ENCODE measurements at places on chromosomes 16 and 17.

DNA sequence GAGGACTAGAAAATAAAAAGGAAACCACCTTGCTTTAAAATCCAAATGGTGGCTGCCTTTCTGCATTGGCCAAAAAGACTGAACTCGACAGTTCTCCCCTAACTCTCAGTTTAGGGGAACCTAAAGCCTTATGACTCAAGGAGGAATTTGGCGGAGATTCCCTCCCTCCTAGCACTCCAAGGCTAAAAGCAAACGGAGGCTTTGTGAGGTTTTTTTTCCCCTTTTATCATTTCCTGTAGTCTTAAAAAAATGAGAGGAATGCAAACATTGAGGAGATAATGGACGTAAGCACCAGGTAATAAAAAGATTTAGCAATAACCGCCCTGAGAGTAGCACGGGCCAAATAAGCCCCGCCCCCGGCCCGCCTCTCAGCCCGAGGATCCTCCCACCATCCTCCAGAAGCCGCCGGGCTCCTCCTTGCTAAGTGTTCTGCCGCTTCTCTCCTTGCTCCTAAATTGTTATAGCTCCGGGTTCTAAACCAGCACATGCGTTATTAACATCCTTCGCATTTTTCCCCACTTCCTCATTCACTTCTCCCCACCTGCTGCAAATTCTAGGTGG, 5.8 kb upstream of the KIFC3 start:
- peak; percentile 65 for DNase-seq

DNA sequence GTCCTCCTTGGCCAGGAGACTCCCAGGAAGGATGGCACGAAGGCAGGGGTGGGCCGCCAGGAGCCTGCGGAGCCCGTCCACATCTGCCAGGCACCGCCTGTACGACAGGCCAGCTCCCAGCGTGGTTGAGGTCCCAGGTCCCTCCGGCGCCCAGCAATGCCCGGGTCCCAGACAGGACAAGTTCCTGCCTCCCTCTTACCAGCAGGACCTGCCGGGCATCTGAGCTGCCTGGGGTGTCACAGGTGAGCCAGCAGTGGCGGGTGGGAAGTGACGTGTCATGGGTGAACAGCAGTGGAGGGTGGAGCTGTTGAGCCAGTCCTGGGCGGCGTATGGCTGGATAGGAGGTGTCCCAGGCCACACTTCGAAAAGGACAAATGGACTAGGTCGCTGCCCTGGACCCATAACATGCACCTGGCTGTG, 15.7 kb upstream of the BAHCC1 start:
- no peak for DNase-seq

GRCh38 chr16:52384378-52384777, 162.6 kb downstream of the TOX3 start:
- DNase-seq: no peak

DNA sequence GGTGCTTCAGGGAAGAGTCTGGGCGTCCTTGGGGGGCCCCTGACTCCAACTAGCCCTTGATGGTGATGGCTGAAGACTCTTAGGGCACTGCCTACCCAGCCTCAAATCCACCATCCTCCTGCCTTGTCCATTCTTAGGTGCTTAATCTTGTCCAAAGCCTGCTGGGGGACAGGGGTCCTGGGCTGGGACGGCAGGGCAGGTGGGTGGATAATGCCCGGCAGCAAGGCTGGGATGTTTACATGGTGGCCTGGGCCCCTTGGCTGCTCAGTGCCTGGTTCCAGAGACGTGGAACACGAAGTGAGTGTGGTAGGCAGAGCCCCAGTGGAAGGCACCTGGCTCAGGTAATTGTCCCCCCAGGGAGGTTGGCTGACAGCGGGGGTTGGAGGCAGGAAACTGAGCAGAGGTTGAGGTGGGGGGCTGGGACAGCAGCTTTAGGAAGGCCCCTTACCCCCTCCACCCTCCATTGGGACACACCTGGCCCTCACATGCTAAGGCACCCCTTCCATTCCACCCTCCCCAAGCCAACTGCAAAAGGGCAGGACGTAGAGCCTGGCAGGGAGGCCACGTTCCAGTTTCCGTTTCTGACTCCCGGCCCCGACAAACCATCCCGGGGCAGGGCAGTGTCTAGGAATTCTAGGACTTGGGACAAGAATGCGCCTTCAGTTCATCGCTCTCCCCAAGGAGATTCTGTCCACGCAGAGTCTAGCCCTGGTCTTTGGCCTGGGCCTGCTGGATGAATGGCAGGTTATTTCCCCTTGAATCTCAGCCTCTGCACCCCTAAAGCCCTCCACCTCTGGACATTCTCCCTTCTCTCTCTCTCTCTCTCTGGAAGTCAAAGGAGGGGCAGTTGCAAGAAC, 1.9 kb downstream of the FOXJ1 start:
- DNase-seq: no peak

DNA sequence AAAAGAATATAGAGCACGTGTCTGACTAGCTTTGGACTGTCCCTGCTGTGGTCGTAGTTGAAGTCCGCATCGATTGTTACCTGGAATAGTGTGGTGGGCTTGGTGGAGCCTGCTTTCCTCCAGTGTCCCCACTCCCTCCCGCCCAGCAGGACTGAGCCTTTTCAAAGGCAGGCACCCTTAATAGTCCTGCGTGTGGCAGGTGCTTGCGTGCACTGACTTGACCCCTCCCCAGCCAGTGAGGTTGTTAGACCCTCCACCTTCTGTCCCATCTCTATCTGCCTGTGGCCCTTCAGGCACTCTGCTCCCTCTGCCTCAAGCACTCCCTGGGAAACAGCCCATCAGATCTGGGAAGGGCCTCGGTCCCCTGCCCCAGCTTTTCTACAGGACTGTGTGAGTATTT, 36.6 kb downstream of the TMEM11 start:
- DNase-seq: no peak

DNA sequence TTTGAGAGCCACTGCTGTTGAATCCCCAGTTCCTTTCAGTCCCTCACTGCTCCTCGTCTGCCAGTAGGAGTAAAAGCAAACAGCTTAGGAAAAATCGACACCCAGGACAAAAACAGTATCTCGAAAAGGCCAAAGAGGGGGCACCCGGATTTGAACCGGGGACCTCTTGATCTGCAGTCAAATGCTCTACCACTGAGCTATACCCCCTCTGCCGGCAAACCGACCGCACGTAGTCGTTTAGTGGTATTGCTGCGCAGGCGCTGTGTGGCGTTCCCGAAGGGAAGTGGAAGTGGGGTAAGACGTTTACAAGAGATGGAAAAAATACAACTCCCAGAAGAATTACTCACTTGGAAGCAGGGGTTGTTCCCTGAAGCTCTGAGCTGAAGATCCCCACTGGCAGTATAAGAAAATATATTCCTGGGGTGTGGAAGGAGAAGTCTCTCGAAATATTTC, 2.2 kb upstream of the PLXDC1 start:
- peak; percentile 99 for DNase-seq

DNA sequence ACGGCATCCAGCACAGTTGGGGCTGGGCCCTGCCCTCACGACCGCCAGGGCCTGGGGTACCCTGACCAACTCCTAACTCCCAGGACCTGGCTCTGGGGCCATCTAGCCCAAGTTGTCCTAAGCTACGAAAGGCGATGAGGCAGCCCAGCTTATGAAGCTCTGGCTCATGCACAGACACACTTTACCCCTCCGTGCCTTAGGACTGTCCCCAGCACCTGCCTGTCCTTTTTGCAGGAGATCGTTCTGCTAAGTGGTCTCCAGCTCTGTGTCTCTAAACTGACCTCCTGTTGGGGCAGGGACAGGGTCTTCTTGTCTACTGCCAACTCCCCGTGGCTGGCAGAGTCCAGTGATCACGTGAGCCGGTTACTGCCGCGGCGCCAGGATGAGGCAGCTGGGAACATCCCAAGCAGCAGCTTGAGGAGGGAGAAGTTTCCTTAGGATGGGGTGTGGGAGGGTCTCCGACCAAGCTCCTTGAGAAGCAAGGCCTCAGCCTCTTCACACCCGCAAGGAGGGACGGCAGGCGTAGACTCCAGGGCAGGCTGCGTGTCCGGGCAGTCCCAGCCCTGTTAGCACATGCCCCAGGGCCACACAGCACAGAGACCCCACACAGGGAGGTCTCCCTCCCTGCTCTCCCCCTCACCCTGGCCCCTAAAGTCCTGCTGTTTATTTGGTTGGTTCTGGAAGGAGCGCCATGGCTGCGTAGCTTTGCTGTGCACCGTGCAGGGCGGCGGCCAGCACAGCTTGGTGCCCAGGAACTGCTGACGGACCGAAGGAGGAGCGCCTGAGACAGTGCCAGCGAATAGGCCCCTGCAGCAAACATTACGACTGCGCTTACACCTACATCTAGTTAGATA, 16.4 kb upstream of the METRNL start:
- DNase-seq: peak; percentile 14

DNA sequence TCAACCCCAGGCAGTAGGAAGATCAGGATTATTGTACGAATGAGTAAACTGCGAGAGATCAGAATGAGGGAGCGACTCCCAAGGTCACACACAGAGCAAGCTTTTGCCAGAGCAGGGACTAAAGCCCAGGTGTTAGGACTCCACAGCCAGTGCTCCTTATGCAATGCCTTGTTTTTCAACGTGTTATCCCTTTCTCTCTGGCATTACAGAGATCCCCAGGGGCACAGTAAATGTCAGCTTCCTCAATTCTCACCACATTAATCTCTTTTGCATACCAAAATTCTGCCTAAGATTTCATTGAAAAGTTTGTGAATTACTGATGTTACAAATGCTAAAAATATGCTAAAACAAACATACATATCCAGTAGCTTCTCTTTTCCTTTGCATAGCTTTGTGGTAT, 68.1 kb upstream of the CES5A start:
- no peak for DNase-seq

- DNase-seq: no peak
Observed at GRCh38 chr17:62671553-62671952, 44.1 kb downstream of the MRC2 start.

DNA sequence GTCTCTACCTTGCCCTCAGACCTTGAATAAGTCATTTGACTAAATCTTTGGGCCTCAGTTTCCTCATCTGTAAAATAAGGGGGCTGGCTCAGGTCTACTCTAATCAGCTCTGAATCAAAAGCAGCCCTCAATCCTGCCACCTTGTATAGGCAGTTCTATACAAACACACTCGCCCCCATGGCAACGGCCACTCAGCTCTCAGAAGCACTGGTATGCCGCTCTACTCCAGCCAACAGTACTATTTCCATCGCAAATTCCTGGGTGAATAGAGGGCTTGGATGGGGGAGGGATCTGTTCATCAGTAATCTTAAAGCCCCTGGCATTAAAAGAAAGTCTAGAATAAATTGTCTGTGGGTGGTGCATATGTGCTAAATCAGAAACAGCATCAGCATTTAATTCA, 21.2 kb upstream of the TAOK1 start:
- DNase-seq: no peak

DNA sequence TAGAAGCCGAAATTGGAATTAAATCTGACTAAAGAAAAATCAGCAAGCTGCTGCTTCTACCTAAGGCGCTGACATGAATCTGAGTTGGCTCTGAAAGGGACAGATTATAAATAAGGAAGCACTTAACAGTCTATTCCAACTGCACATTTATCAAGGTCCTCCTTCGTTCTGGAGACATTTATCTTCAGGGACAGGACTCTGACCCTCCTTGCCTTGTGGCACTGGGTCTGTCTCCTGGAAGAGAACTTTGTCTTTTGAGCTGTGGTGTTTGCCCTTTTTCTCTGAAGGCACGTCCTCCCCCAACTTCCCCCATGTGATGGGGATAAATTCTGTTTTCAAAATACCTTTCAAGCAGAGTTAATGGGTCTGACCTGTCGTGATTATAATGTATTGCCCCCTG, 47.0 kb upstream of the MARCHF10 start:
- no peak for DNase-seq

DNA sequence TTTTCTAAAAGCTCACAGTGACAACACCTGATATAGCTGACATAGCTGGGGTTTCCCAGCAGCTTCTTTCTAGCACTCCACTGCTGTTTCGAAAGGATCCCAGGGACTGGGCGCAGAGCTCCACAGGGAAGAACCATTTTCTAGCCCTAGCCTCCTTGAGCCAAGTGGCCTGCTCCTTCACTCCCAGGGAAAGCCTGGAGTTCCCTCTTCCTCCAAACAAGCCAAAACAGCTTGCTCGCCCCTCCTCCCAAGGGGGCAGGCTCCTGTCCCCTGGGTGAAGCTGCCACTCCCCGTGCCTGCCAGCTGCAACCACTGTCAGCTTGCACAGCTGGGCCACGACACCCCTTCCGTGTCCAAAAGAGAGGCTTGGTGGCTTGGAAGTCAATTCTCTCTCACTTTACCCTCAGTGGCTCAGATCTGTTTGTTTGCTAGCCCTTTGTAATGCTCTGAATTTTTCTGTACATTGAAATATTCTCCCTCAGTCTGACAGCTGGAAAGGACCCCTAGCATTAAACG, 59.8 kb downstream of the CYTH1 start:
- peak; percentile 97 for DNase-seq

DNA sequence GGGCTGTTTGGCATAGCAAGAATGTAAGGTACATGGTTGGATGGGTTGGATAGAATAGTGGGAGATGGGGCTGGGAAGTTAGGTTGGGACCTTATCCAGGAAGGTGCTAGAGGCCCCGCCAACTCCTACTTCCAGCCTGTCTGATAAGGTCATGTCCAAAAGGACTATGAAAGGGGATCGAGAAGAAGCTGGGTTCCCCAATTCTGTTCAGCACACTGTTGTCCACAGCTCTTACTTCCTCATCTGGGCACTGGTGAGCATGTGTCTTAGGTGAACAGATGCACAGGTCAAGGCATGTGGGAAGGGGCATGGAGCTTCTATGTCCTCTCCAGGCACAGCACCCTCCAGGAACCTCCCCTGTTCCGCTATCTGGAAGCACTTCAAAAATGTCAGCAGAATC, 5.6 kb upstream of the ULK2 start:
- no peak for DNase-seq

- no peak for DNase-seq
Observed at GRCh38 chr17:13323990-13324389, 277.7 kb downstream of the HS3ST3A1 start.

DNA sequence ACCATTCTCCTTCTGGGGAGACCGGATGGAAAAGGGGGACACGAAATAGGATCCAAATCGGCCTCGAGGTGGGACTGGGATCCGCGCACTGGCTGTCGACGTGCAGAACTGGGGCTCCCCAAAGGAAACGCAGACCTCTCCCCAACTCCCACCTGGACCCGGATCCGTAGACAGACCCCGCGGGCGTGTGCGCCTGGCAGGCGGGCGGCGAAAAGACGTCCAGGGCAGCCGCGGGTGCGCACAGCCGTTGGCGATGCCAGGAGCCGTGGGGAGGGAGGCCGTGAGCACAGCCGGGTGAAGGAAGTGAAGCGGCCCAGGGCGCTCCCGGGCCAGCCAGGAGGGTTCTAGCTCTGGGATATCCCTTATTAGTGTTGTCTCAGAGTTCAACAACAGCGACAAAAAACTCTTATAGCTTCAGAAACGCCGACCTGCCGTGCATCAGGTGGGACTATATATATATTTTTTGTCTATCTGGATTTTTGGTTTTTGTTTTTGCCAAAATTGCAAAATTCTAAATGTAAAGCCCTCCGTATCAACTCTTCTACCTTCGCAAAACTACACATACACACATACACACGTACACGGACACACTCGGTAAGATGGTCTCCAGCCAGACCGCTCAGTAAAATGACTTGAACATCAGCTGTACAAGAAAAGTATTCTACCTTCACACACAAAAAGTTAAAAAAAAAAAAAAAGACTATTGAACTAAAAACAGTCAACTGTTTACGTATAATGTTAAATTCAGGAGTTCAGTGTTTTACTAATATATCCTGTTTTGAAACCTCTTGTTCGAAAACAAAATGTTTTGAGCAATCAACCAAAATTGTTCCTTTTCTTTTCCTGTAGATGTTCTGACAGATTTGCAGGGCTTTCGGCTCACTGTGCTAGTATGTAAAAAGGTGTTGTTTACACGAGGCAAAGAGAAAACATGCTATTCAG, 5.2 kb upstream of the AATF start:
- DNase-seq: no peak

Measured in posterior cingulate gyrus (tissue), 11 donors.